ENCODE measurements at places on chromosomes 3 and 15.

- DNase-seq, result no peak
- no peaks in the 10 kb centered on the region for H3K27me3 ChIP-seq
- no peaks in the 10 kb centered on the region for H3K36me3 ChIP-seq
- H3K4me3 ChIP-seq, result no peak overlapping the region
- H3K4me1 ChIP-seq, result no peaks in the 10 kb centered on the region
Observed at GRCh38 chr3:188353426-188353825, 199.5 kb downstream of the LPP start.

- no peaks in the 10 kb centered on the region for H3K4me1 ChIP-seq
- H3K36me3 ChIP-seq, result no peaks in the 10 kb centered on the region
- DNase-seq, result no peak
- H3K4me3 ChIP-seq, result no peak overlapping the region
- no peak overlapping the region for H3K27ac ChIP-seq
- H3K27me3 ChIP-seq, result no peaks in the 10 kb centered on the region
Observed at GRCh38 chr3:57298041-57298440, 5.6 kb upstream of the ASB14 start.

- no peaks in the 10 kb centered on the region for H3K27me3 ChIP-seq
- H3K4me3 ChIP-seq, result no peak overlapping the region
- no peak overlapping the region for H3K27ac ChIP-seq
- no peaks in the 10 kb centered on the region for H3K36me3 ChIP-seq
- no peak for DNase-seq
Observed at GRCh38 chr3:23017801-23018200, 185.3 kb upstream of the UBE2E2 start.

GRCh38 chr3:111269777-111270176 is 198.2 kb downstream of the NECTIN3 start:
- H3K27ac ChIP-seq, result no peak overlapping the region
- H3K4me1 ChIP-seq, result no peaks in the 10 kb centered on the region
- H3K4me3 ChIP-seq, result no peak overlapping the region
- DNase-seq, result no peak

DNA sequence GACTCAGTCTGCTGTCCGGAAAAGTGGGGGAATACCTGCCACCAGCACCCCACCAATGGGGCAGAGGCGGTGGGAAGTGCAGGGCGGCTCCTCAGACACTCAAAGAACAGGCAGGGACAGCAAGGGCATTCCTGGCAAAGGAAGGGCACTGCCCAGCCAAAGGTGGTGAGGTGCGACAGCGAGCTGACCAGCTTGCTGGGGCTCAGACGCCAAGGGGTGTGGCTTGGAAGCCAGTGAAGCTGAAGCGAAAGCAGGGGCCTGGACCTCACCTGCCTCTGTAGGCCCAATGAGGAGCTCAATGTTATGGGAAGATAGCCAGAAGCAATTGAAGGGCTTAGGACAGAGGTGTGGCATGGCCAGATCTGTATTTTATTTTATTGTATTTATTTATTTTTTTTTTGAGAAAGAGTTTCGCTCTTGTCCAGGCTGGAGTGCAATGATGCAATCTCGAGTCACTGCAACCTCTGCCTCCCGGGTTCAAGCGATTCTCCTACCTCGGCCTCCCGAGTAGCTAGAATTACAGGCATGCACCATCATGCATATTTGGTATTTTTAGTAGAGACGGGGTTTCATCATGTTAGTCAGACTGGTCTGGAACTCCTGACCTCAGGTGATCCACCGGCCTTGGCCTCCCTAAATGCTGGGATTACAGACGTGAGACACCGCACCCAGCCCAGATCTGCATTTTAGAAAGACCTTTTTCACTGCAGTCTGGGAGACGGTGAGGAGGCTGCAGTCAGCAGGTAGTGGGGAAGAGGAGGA is 4.4 kb upstream of the LMAN1L start:
- no peaks in the 10 kb centered on the region for H3K27me3 ChIP-seq
- peaks cover 3% of the 10 kb centered on the region for H3K36me3 ChIP-seq
- no peak overlapping the region for H3K27ac ChIP-seq
- DNase-seq, result no peak
- H3K4me1 ChIP-seq, result no peaks in the 10 kb centered on the region
- H3K4me3 ChIP-seq, result no peak overlapping the region

DNA sequence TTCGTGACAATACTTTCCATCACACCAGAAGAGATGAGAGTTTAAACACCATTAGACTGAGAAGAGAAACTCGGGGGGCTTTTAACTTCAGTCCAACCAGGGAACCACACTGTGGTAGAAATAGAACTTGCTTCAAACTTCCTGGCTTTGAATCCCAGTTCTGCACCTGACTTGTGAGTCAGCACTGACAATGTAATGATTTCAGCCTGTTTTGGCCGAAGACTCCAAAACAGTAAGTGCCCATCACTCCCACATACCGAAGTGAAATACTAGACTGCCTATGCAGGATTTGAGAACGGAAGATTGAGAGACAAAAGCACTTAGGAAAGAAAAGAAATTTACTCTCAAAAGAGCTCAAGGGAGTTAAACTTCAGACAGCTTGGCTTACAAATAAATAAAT is 27.0 kb downstream of the C2CD4B start:
- no peak overlapping the region for H3K4me3 ChIP-seq
- no peaks in the 10 kb centered on the region for H3K36me3 ChIP-seq
- no peak overlapping the region for H3K27ac ChIP-seq
- no peaks in the 10 kb centered on the region for H3K27me3 ChIP-seq

DNA sequence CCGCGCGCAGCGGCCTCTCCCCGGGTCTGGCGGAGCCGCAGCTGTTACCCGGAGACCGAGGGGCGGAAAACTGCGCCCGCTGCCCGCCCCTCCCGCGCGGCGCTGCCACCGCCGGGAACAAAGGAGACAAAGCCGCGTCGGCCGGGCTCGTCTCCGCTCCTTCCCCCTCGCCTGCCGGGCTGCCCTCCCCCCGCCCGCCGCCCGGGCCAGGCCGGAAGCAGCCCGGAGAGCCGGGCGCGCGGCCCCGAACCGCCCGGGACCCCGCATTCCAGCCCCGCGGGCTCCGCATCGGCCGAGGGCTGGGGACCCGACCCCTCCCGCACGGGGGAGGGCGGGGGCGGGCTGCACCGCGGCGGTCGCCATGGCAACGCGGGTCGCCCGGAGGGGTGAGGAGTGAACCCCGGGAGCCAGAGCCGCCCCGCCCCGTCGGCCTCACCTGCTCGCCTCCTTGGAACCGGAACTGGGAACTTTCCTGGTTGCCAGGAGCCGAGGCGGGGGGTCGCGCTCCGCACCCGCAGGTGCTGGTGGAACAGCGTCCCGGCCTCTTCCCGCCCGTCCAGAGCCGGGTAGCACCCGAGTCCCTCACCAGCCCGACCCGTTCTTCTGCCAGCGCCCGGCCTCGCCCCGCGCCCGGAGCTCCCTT is 448 bp downstream of the PLXNB1 start:
- H3K36me3 ChIP-seq, result peaks cover 14% of the 10 kb centered on the region
- H3K27ac ChIP-seq, result no peak overlapping the region
- H3K4me1 ChIP-seq, result peaks cover 13% of the 10 kb centered on the region
- H3K27me3 ChIP-seq, result no peaks in the 10 kb centered on the region

DNA sequence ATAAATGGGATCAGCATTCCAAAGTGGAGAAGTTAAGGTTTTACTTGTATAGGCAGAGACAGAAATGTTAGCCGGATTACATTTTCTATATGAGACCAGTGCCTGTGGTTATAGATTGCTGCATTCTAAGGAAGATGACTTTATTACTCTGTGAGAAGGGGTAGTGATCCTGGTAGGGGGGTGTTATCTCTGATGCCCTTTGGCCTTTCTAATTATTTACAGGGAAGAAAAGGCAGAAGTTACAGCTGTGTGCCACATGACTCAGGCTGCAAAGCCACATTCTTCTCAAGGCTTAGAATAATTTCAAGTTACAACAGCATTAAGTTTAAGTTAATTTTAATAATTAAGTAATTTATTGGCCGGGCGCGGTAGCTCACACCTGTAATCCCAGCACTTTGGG is 2.2 kb upstream of the TMC3 start:
- H3K4me3 ChIP-seq, result no peak overlapping the region
- DNase-seq, result no peak
- H3K27me3 ChIP-seq, result no peaks in the 10 kb centered on the region
- H3K36me3 ChIP-seq, result no peaks in the 10 kb centered on the region

GRCh38 chr3:49278548-49278947 is 1.5 kb upstream of the C3orf62 start:
- no peak overlapping the region for H3K27ac ChIP-seq
- DNase-seq, result no peak
- no peak overlapping the region for H3K4me3 ChIP-seq
- H3K27me3 ChIP-seq, result no peaks in the 10 kb centered on the region

DNA sequence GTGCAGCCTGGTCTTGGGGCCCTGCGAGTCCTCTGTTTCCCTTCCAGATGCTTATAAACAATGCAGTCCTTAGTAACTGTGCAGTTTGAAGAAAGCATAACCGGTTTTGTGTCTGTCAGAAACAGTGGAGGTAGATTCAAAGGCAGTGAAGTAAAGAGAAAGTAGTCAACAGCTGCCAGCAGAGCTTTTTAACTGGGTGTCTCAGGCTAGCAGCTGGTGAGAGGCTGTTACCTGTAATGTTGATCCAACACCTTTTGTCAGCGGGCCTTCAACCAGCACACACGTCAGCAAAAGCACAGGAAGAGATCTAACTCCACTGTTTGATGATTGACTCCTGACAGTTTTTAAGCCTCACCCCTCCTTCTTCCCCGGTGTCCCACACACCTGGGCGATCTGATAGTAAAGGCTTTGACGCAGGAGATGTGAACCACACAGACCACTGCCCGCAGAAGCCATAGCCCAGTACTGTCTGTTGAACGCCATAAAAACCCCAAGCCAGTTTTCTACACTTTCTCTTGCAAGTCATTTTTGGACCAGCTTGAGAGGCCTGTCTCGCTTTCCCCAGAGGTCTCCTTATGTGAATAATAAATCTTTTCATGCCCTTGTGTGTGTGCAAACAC is 178.0 kb downstream of the FMN1 start:
- no peak overlapping the region for H3K27ac ChIP-seq
- no peaks in the 10 kb centered on the region for H3K4me1 ChIP-seq
- H3K27me3 ChIP-seq, result no peaks in the 10 kb centered on the region

- no peaks in the 10 kb centered on the region for H3K27me3 ChIP-seq
- H3K4me1 ChIP-seq, result no peaks in the 10 kb centered on the region
- H3K27ac ChIP-seq, result no peak overlapping the region
- DNase-seq, result no peak
Observed at GRCh38 chr3:133525435-133525834, 48.1 kb upstream of the CDV3 start.

GRCh38 chr3:121405631-121406030 is 140.2 kb downstream of the POLQ start:
- DNase-seq, result no peak
- H3K36me3 ChIP-seq, result no peaks in the 10 kb centered on the region
- H3K27me3 ChIP-seq, result no peaks in the 10 kb centered on the region
- H3K27ac ChIP-seq, result no peak overlapping the region
- no peak overlapping the region for H3K4me3 ChIP-seq

DNA sequence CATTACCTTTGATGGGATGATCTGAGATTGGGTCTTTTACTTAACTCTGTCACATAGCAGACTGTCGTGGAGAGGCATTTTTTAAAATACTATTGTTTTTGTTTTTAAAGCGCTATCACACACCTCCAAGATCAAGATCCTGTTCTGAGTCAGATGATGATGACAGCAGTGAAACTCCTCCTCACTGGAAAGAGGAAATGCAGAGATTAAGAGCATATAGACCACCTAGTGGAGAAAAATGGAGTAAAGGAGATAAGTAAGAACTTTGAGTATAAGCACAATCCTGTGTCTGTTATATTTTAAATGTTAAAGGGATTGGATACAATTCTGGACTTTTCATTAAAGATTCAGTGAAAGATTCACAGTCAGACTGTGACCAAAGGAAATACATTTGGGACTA is 18.4 kb upstream of the ZBTB47 start:
- DNase-seq, result no peak
- H3K27ac ChIP-seq, result no peak overlapping the region
- H3K36me3 ChIP-seq, result peaks cover 29% of the 10 kb centered on the region
- no peak overlapping the region for H3K4me3 ChIP-seq
- no peaks in the 10 kb centered on the region for H3K4me1 ChIP-seq

DNA sequence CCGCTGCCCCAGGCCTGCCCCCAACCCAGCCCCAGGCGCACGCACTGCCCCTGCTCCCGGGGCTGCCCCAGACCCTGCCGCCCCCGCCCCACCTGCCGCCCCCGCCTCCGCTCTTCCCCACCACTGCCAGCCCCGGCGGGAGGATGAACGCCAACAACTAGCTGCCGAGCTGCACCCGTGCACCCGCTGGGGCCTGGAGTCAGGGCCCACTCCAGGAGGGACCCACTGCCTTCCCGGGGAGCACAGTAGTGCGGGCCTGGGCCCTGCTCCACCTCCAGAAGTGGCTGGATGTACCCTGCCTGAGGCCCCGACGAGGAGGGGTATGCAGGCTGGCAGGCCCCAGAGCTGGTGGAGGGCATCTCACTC is 10.9 kb downstream of the ZBTB47 start:
- no peaks in the 10 kb centered on the region for H3K27me3 ChIP-seq
- H3K4me1 ChIP-seq, result peaks cover 2% of the 10 kb centered on the region
- H3K36me3 ChIP-seq, result no peaks in the 10 kb centered on the region
- DNase-seq, result no peak
- no peak overlapping the region for H3K27ac ChIP-seq
- no peak overlapping the region for H3K4me3 ChIP-seq

GRCh38 chr3:18080198-18080689 is 337.8 kb upstream of the TBC1D5 start:
- no peaks in the 10 kb centered on the region for H3K27me3 ChIP-seq
- DNase-seq, result no peak
- H3K27ac ChIP-seq, result no peak overlapping the region
- H3K36me3 ChIP-seq, result no peaks in the 10 kb centered on the region

DNA sequence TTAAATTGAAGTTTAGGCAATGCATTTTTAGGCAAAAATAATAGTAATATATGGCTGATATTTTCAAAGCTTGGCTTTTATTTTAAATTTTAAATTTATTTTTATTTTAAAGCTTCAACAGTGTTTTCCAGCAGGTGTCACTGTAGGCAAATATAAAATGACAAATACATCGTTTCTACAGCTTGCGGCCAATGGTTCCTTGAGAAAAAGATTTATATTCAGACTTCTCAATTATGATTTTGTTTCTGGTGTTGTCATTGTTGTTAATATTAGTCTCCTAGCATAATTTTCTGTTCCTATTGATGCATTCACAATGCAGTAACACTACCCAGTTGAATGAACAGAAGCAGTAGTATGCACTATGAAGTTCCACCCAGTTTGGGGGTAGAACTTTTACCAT is 220.7 kb upstream of the DNAJC19 start:
- H3K36me3 ChIP-seq, result no peaks in the 10 kb centered on the region
- H3K27ac ChIP-seq, result no peak overlapping the region
- H3K4me3 ChIP-seq, result no peak overlapping the region
- no peaks in the 10 kb centered on the region for H3K4me1 ChIP-seq

- H3K27ac ChIP-seq, result no peak overlapping the region
- H3K4me1 ChIP-seq, result no peaks in the 10 kb centered on the region
- DNase-seq, result no peak
Observed at GRCh38 chr3:154148541-154148940, 27.4 kb downstream of the ARHGEF26 start.

DNA sequence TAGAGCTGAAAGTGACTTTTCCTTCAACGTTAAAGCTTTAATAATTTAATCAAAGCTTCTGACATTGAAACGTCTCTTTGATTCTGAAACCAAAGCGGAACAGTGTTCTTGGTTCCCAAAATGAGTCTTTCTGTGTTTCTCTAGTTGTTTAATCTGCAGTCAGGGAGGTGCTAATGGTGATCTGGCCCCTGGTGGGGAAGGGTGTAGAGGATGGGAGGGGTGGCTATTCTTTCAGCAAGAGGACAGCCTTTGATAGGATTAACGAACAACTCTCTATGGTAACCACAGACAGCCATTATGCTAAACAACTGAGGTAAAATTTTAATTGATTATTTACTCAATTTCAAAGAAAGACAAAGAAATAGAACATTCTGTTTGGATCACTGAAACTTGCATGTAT is 79.9 kb upstream of the CADPS start:
- no peak overlapping the region for H3K27ac ChIP-seq
- H3K36me3 ChIP-seq, result peaks cover 8% of the 10 kb centered on the region
- H3K4me3 ChIP-seq, result no peak overlapping the region
- H3K4me1 ChIP-seq, result peaks cover 6% of the 10 kb centered on the region
- DNase-seq, result no peak
- H3K27me3 ChIP-seq, result no peaks in the 10 kb centered on the region
